Urothelium cell line (cell line): ENCODE measurements at places on chromosomes 4 and X.

DNA sequence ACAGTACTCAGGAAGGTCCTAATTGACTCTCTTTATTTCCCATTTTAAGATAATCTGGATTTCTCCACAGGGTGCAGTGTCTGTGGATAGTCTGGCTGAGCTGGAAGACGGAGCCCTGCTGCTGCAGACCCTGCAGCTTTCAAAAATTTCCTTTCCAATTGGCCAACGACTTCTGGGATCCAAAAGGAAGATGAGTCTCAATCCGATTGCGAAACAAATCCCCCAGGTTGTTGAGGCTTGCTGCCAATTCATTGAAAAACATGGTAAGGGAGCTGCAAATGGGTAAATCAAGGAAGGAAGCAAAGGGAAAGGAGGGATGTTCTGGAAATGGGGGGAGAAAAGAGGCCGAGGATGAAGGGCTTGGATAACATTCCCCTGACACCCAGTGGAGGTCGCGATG, 26.0 kb downstream of the ARHGAP36 start:
- DNase-seq = no peak

GRCh38 chr4:45846016-45846415, 277.8 kb downstream of the GABRG1 start:
- no peak for DNase-seq

- no peak for DNase-seq
Measured at GRCh38 chrX:45628041-45628440, 427.4 kb upstream of the DIPK2B start.

DNA sequence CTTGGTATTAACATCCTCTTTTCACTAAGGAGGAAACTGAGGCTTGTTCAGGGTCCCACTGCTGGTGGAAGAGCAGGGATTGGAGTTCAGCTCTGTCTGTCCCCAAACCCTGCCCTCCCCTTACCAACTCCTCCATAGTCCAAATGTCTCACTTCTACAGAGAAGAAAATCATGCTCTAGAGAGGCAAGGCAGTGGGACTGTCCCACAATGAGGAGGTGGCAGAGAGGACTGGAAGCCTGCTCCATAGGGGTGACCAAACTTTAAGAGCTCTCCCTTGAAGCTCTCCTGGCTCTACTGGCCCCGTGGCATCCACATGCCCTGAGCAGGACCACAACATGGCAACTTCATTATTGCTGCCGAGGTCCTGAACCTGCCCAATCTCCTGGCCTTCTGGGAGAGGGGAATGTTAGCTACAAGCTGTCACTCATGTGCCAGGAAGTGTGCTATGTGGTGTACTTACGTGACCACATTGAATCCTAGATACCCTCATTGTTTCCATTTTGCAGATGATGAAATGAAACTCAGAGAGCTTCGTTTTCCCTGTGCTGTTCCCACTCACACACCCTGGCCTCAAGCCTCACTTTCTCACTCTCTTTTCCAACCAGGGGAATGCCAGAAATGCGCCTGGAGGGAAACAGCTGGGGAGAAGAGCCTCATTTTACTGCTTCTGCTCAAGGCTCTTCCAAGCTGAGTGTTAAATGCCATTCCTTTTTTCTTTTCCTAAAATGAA, 71.5 kb downstream of the ANAPC4 start:
- DNase-seq = no peak

DNA sequence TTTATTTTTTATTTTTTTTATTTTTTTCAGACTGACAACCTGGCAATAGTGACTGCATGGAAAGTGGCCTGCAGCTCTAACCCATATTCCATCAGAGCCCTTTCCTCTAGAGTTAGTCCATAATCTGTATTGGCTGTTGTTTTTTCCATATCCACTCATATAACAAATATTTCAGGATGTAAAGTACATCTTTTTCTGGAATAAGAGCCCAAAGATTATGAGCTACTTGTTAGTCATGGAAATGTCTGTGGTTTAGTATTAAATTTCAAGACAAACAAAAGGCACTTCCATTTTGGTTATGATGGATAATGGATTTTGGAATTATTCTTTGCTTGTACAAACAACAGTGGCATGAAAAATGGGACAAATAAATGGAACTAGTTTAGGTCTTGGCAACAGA, 296.0 kb upstream of the HS3ST1 start:
- no peak for DNase-seq

DNA sequence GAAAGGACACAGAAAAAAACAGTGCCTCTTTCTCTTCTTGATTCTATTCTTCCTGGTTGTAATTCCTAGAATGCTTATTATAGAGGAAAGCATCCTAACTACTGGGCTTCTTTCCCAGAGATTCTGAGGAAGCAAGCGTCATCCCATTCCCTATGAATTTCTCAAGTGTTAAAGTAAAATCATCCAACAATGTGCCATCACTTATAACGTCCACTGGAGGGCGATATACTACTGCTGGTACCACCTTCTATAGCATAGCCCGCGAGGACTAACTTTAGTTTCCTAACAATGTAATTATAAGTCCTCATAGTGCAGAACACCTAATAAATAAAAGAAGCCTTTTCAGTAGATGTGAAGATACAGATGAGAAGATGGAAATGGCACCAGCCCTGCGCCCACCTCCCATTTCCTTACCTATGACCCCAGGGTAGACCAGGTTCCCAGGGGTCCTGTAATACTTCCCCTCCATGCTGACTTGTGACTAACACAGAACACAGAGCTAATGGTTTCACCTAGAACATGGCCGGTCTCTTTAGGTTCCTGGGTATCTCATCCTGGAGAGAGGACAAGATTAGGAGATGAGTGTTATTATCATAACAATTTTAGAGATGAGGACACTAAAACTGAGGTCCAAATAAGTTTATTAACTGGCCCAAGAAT, 4.2 kb downstream of the CENPVL3 start:
- peak; percentile 39 for DNase-seq

DNA sequence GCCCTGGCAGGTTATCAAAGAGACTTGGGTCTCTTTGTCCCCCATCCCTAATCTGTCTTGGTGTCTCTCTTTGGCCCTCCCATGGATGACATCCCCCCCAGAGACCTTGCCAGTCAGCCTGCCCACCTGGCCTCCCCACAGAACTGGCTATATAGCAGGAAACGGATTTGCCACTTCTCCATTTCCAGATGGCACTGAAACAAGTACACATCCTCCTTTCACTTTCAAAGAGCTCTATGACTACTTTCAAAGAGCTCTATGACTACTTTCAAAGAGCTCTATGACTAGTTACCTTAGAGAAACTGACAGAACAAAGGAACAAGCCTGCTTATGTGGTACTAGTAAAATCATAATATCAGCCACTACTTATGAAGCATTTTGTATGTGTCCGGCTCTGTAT, 175.3 kb downstream of the MAML3 start:
- no peak for DNase-seq

DNA sequence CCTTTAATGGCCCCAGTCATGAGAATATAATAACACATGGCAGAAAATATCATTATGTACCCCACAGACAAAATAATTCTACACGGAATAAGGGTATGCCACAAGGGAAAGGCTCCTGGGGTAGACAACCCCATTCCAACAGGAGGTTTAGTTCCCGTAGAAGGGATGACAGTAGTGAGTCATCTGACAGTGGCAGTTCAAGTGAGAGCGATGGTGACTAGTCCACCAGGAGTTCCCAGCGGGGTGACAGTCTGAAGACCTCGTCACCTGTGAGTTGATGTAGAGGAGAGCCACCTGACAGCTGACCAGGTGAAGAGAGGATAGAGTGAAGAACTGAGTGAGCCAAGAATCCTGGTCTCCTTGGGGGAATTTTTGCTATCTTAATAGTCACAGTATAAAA, 13.5 kb downstream of the MEPE start:
- DNase-seq = no peak

- peak; percentile 2 for DNase-seq
Measured at GRCh38 chr4:131644619-131645018, 1504.5 kb upstream of the PCDH10 start.

GRCh38 chrX:6674734-6675133, 139.8 kb upstream of the VCX3A start:
- no peak for DNase-seq

DNA sequence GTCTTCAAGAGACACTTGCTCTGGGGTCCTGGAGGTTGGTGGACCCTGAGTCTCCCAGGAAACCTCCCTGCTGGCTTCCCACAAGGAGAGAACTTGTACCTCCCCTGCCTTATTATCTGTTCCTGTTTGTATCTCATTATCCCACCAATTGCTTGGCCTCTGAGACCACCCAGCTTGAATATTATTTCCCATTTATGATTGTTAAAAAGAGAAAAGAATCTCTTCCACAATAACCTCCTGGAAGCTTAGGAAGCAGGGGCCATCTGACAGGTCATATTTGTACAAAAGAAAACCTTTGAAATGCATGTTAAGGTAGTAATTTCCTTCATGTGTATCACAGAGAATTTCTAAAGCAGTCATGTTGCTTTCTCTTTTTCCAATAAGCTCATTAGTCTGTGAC, 239.5 kb downstream of the FBXW7 start:
- DNase-seq = no peak

DNA sequence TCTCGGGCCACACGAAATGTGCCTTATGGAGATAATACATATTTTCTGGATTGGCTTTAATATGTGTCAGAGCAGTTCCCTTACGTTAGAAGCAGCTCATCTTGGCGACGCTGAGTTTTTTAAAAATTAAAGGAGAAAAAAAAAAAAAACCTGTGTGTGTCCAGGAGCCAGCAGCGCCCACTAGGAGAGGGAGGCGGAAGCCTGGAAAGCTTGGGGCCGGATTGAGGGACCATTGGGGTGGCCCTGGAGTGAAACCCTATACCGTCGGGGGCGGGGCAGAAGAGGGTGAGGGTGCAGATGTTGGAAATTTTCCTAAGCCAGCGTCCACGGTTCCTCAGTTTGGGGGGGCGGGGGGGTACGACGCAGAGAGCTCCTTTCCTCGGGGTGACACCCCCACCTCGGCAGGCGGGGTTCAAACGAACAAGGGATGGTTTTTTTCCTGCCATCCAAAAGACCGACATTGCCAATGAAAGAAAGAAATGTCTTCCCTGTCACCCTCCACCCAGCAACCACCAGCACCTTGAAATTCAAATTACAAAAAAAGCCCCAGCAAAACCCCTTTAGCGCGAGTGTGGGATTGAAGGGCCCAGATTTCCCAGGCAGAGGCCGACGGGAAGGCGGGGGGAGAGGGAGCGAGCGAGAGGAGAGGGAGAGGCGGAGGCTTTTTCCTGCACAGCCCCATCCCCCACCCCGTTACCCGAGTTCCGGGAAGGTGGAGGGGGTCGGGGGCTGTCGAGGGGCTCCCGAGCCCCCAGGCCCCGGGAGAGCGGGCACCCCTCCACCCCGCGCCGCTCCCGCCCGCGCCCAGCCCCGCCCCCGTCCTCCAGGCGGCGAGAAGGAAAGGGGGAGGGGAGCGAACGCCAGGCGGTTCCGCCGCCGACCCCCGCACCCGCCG, 859 bp downstream of the SMARCA1 start:
- DNase-seq = peak; percentile 46

DNA sequence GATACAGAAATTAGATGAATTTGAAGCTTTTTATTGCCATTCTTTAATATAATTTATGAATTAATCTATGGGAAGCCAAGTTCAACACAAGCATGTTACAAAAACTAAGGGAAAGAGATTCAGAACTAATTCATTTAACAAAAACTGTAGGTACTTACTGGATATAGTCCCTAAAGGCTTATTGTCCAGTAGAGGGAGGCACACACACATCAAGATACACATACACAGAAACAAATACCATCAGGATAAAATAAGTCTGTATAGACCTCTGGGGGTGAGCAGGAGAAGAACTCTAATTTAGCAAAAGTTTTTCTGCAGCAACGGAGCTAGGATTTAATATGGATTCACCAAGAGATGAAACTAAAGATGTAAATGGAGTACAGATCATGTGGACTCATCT, 83.0 kb upstream of the IL13RA1 start:
- peak; percentile 1 for DNase-seq

- no peak for DNase-seq
Measured at GRCh38 chr4:63983224-63983623, 426.0 kb downstream of the TECRL start.

DNA sequence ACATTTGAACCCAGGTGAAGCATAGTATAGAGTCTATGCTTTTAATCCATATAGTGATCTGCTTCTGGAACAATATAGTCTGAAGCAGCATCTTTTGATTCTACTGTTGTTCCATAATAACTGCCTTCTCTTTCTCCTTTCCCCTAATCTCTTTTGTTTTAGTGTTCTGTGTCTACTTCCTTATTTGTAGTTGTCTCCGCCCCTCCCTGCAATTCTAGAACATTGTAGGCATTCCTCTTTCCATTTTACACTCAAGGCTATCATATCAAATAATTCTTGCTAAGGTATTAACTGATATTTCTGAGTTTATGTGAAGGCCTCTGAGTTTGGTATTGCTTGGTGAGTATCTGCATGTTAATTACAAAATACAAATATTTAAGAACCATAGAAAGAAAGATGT, 11.6 kb downstream of the BLTP1 start:
- no peak for DNase-seq

DNA sequence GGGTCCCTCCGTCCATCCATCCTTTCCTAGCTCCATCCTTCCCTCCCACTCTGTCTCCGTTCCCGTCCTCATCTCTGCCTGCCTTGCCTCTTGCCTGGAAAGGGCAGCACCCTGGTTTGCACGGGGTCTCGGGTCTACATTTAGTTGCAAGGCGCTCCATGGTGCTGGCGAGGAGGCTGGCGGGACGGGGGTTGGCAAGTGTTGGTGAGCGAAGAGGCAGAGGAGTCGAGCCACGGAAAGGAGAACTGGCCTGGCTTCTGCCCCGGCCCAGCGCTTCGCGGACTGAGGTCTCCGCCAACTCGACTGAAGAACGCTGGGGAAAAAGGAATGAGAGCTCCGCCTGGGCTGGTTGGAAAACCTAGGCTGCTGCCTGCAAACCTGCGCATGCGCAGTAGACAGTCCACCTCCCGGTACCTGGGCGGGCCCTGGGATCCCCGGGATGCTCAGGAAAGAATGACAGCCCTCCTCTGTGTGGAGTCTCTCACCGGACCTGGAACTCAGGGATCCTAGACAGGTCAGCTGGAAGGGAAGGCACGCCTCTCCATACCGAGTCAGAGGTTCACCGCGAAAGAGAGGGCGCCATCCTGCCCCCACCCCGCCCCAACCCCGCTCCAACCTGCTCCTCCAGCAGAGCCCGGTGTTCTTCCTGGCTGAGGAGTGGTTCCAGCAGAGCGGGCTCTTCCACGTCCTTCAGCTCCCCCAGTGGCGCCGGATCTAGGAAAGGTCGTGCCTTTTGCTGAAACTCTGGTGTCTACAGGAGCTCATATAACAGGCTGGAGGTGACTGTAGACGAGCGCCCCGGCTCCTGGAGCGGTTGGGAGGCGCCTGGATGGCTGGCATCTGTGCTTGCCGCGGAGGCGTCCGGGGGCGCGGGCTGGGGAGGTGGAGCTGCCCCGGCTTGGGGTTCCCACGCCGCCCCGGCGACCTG, 6.0 kb downstream of the FRG2 start:
- peak; percentile 91 for DNase-seq

DNA sequence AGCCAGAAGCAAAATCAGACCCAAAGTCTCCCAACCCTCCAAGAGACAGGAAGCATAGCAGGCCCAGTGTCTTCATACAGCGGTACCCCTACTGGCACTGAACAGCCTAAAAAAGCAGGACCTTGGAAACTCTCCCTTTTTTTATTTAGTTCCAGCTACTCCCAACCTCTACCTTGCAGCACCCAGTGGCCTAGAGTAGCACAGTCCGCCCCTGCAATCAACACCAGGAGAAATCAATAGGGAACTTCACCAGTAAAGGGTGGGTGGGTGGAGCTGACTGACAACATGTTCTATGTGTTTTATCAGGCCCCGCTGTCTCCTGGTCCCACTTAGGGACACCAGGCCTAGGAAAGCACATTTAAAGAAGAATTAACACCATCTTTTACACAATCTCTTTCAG, 378.5 kb upstream of the CT83 start:
- no peak for DNase-seq

GRCh38 chr4:1047976-1048772, 36.7 kb downstream of the FGFRL1 start:
- no peak for DNase-seq
